NCI-H2029 (cell line): ENCODE measurements at places on chromosomes 4 and X.
A peak's percentile ranks its signal among the peaks of the same experiment; 100 is the strongest.

DNA sequence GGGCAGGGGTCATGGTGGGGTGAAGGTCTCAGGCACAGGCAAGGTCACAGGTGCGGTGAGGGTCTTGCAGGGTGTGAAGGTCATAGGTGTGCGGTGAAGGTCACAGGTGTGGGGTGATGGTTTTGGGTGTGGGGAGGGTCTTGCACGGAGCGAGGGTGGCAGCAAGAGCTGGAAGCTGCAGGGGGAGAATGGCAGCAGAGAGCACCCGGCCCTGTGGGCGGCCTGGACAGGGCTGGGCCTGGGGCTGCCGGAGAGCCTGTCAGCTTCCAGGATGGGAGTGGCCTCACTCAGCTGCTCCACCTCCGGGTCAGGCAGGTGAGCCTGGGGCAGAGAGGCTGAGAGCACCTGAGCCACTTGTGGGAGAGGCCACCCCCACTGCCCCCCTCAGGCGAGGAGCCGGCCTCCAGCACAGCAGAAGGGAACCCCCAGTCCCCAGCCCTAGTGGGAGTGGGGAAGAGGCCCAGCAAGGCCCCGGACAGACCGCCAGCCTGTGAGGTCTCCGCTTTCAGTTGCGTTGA, 1.5 kb downstream of the MSANTD1 start:
- no peak for DNase-seq

DNA sequence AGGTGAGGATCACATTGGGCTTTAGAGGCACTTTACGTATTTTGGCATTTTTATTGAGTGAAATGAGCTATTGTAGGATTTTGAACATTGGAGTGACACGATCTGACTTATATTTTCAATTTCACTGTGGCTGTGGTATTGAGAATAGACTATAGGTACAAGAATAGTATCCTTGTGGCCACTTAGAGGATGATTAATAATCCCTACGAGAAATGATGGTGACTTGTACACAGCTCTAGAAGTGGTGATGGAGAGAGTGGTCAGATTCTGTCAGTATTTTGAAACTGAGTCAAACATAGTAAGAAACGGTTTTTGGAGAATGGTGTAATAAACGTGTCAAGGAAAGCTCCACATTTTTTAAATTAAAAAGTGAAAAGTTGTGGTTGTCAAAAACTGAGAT, 494.7 kb downstream of the EPHA5 start:
- no peak for DNase-seq

DNA sequence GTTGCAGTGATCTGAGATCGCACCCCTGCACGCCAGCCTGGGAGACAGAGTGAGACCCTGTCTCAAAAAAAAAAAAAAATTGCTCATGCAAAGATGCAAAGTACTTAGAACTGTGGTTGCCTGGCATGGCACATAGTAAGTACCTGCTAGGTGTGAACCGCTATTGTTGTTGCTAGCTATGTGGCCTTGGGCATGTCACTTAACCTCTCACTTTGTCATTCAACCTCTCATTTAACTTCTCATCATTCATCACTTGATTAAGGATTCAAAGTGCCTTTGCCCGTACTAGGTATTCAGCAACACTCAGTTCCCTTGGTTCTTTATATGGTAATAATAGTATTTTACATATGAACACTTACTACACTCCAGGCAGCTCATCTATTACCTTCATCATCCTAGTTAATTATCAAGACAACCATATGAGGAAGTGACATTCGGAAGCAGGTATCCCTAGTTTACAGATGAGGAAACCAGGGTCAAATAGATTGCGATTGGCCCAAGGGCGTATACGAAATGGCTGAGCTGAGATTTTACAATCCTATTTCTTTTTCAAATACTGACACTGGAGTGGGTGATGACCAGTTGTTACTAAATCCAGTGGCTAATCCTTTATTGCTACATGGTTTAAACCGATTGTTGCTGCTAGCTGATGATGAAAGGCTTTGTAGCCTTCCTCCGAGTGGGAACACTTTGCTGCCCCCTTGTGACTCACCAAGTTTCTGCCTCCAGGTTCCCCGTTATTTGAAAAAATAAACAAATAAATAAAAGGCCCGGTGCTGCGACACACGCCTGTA, 28.8 kb upstream of the SOWAHD start:
- DNase-seq: peak; percentile 17

DNA sequence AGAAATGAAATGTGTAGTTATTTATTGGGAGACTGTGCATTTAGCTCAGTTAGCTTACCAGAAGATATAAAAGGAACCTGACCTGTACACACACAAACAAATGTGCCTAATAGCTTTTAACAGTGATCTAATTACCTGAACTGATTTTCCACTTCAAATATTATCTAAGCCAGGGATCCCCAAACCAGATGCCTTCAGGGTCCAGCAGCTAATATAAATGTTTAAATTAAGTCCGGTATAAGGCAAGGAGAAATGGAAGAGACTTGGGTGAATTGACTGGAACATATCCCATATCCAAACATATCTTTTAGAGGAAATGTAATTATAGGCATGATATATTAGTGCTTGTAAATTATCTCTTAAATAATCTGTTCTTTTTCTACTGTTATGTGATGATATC, 66.7 kb downstream of the CNKSR2 start:
- no peak for DNase-seq

DNA sequence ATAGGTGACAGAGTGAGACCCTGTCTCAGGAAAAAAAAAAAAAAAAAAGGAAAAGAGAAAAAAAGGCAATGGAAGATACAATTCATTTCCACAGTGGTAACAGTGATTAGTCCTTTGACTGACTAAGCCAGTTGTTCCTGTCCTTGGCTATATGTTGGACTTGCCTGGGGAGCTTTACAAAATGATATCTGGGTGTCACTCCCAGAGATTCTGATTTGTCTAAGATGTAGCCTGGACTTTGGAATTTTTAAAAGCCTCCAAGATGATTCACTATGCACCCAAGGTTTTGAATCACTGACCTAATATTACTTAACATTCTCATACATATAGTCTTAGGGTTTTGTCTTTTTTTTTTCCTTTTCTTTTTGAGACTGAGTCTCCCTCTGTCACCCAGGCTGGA, 16.9 kb downstream of the HELQ start:
- no peak for DNase-seq

- peak; percentile 9 for DNase-seq
Measured at GRCh38 chrX:20530406-20530921, 263.8 kb upstream of the RPS6KA3 start.

DNA sequence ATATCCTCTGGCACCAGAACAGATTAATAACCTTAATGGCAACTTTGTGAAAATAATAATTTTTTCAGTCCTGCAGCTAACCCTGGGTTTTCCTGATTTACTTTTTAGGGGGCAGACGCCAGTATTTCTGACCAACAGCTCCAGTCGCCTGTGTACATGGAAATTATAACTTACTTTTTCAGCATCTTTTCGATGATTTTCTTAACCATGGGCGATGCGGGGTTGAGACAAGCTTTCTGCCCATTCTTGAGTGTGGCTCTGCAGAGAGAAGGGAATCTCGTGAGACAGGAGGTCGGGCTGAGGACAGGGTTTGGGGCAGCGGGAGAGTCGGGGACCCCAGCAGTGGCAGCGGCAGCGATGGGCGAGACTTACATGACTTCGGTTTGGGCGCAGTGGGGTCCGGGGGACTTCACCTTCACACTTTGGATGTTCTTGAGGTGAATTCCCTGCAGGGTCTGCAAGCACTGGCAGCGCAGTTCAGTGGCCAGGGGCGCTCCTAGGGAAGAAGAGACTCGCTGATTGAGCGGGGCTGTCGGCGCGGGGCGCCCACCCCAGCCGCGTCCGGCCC, 484 bp downstream of the CXCL2 start:
- no peak for DNase-seq

DNA sequence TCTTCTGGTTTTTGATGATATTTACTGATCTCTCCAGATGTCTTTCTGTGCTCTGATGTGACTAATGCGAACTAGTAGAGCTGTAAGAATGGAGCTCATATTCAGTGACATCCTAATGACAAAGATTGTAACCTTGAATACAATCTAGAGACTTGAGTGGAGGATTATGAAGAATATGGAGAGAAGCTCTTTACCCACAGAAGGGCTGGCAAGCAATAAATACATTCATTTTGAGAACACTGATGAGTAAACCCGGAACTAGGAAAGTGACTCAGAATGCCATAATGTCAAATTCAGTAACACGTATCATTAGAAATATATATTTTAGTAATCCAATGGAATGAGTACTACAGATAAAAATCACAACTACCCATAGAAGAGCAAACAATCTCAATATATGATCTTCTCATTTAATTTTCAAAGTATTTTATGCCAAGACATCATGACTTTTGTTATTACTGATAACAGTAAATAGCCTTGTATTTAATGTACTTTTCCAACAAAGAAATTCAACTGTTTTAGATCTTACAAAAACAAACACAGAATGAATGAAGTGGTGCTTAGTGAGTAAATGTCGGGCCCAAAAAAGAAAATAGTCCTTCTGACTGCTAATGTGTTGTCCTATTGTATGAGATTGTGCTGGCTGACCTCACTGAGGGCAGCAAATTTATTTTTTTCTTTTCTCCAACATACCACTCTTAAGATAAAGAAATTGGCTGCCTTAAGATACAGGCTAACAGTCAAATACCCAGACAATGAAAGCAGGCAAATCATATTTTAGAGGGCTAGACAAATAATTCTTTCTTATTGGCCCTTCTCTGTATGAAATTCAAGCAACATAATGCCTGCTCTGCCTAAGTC, 49.2 kb upstream of the HDAC8 start:
- DNase-seq: no peak

DNA sequence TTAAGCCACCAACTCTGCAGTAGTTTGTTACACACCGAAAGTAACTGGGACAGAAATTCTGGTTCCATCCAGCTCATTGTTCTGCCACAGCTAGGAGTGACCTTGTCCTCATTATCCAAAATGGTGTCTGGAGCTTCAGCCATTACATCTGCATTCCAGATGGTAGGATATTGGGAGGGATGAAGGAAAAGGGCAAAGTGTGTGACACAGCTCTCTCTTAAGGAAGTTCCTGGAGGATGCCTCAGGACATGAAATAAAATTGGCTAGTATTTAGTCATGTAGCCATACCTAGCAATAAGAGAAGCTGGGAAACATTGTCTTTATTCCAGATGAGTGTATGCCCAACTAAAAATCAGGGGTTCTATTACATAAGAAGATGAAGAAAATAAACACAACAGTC, 262.0 kb downstream of the BCOR start:
- DNase-seq: no peak

DNA sequence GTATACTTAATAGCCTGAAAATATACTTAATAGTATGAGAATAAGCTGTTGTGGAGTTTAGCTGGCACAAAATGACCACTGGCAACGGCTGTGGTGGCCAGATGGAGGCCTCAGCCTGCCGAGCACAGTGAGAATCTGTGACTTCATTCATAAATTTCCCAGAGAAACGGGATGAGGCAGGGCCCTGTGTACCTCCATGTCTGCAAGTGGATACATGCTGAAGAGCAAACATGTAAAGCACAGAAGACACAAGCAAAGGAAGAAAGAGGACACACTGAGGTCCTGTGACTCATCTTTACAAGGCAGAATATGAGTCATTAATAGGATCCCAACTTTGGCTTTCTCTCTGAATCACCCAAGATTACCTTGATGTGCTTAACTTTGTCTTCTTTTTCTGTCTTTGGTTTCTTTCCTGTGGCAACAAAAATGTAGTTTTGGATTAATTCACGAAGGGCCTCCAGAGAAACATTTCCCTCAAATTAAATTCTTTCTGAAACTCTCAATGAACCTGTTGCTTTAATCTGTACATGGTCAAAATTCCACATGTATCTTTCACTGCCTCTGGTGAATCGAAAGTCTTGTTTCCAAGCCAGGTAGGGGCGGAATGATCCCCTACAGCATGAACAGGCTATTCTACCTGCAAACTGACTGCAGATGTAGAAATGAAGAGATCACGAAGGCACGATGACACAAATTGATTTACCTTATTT, 56.4 kb downstream of the IRF2 start:
- DNase-seq: no peak

- no peak for DNase-seq
Measured at GRCh38 chr4:67604749-67605148, 46.2 kb downstream of the STAP1 start.

DNA sequence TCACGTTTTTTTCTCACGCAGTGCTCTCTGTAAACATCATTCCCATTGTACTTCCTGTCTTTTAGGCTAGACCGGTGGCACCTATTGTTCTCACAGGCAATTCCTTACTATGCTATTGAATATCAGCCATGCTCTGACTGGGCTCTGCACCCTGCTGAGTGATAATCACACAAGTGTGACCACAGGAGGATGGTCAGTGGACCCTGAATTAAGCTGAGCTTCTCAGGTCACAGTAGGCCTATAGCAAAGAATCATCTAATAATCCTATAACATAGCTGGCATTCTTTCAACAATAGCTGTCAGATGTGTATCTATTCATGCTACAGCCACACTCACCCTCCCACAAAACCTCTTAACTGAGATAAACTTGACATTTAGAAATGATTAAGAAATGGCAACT, 2399.8 kb upstream of the TENM3 start:
- DNase-seq: no peak
